GM19239 (cell line): ENCODE measurements at places on chromosomes 7 and 10.

DNA sequence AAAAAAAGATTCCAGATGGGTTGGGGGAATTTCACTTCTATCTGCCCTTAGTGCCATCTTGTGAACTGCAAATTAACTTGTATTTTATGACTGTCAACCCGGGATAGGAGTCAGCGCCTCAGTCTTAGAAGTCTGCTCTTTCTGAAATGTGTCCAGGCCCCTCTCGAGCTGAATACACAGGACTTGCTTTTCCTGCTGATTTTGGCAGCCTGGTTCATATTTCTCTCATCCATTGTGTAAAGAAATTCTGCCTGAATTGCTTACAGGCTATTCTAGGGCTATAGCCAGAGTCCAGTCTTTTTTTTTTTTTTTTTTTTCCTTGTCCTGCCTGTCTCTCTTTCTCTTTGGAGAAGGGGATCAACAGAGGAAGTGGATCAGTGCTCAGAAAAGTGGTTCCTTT is 24.6 kb downstream of the GATA3 start:
- no peak for DNase-seq

DNA sequence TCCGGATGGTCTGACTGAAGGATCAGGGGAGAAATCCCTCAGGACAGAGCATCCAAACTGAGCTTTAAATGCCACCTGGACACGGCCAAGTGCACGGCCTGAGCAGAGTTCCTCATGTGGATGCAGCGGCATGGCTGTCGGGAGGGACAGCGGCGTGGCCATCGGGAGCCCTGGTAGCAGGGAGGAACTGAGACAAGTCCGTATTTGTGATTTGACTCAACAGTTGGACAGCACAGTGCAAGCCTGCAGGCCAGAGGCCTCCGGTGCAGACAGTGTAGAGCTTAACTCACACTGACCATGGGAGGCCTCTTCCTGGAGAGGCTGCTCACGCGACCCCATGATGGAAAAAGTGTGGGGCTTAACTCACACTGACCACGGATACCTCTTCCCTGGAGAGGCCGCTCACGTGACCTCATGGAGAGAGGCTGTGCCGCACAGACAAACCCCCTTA is 207.4 kb downstream of the DIP2C start:
- DNase-seq = no peak

GRCh38 chr7:30382607-30383006 is 96.0 kb downstream of the NOD1 start:
- DNase-seq = no peak

- DNase-seq = no peak
Observed at GRCh38 chr7:131974671-131975070, 418.2 kb upstream of the PODXL start.

DNA sequence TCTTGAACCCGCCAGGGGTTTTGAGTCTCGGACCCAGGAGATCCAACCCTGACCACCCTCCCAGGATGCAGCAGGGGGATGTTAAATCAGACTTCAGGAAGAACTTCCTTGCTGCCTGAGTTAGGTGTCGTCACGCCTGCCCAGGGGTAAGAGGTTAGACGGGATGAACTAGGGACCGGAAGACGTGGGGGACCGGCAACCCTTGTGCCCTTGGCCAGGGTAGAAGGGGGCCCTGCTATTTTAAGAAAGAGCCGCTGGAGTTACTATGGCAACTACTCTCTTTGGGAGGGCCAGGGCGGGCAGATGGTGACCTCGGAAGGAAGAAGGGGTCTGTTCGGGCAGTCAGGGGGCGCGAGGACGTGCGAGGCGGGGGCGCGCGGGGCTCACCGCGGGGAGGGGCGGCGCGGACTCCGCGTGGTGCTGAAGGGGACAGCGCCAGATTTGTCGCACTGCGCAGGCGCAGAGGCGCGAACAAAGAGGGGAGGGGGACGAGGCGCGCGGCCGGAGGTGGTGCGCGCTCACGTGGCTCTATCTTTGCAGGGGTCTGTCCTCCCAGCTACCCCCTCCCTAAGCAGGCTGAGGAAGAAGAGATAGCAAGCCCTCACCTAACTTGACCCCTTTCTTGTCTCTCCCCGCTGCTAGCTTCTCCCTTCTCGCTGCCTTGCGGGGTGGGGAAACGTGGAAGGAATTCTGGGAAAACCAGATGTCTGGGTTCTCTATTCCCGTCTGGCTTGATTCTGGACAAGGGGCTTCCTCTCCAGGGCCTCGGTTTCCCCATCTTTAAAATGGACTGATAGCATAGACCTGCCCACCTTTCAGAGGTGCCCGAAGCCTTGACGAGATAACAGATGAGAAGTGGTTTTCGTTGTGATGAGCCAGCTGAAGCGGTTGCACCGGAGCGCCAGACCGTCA is 940 bp upstream of the PSD start:
- no peak for DNase-seq

GRCh38 chr7:135661311-135662122 is 797 bp upstream of the STMP1 start:
- DNase-seq = no peak

- DNase-seq = no peak
Observed at GRCh38 chr10:79239275-79239779, 107.9 kb upstream of the PPIF start.

GRCh38 chr10:11401264-11402235 is 209.9 kb downstream of the USP6NL start:
- no peak for DNase-seq

- DNase-seq = no peak
Observed at GRCh38 chr7:47089461-47089860, 492.4 kb downstream of the TNS3 start.

DNA sequence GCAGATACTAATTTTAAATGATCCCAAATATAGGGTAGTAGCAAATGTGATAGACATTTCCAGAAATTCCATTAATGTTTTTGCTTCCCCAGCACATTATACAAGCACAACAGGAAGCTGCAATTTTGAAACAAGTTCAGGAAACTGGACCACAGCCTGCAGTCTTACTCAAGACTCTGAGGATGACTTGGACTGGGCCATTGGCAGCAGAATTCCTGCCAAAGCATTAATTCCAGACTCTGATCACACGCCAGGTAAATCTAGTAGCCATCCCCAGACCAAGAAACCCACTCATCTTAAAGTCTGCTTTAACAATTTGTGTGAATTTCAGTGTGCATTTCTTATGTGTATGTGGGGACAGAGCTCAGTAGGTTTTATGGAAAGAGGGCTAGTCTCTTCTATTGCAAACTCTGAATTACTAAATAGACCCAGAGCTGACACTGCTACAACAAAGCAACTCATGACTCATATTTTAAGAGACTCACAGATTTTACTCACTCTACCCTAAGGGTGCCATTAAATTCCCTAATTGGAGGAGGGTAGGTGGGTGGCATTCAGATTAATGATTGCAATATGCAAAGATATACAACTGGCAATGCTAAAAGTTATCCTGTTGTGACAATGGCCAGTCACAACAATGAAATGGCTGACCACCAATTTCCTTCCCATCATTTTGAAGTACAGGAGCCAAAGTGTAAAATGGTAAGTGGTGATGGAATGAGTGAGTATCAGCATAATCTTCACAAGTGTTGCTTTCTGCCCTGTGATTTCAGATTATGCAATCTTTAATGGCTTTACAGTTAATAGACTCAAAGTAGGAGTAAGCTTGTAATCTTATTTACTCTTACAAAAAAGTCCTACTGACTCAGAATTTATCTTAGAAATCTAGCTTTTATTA is 317.6 kb upstream of the PLXDC2 start:
- no peak for DNase-seq

GRCh38 chr10:120262857-120263547 is 194.0 kb upstream of the PLPP4 start:
- no peak for DNase-seq
